ENCODE measurements at places on chromosomes 12 and 14. TPM values are rescaled to one million over a fixed set of nuclear protein-coding genes. Genes with fewer than 3 reads are reported as not detected.

Gene MMP14
- total RNA-seq, result 580 TPM

Gene SYCP3
- total RNA-seq, result 0.88 TPM

Gene BMP4
- 6.8 TPM for total RNA-seq

Gene KLRB1
- total RNA-seq, result not detected

Gene CLEC9A
- not detected for total RNA-seq

Gene C12orf54
- not detected for total RNA-seq

Gene VCPKMT
- total RNA-seq, result 5.6 TPM

Gene DLK1
- total RNA-seq, result not detected

Gene KRT85
- not detected for total RNA-seq

Gene BLTP3B
- 64.8 TPM for total RNA-seq

Gene SPIC
- total RNA-seq, result not detected

Gene C14orf39
- 0.29 TPM for total RNA-seq
